ENCODE measurements at places on chromosomes 13 and 19.
A peak's percentile ranks its signal among the peaks of the same experiment; 100 is the strongest.

DNA sequence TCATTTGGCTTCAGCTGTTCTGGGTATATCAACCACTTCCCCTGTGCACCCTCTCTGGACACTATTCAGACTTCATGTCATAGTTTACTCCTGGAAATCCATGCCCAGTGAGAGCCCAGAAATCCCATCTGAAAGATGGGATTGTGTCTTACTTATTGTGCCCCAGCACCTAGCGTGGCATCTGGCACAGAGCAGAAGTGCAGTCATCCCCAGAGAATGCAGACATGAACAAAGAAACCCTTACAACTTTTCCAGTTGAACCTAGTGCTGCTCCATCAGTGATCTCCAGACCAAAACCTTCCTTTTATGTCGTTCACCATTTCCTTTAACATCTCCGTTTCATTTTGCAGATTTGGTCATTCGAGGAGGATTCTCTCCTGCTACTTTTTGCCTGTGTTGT lies 60.6 kb downstream of the MBNL2 start:
- no peak for DNase-seq

GRCh38 chr13:48994706-48995105 lies 19.0 kb downstream of the FNDC3A start:
- DNase-seq = no peak

GRCh38 chr13:94613051-94613450 lies 11.4 kb downstream of the GPR180 start:
- DNase-seq = no peak

- no peak for DNase-seq
Observed at GRCh38 chr19:7901337-7901736, 2.3 kb upstream of the MAP2K7 start.

- DNase-seq = no peak
Observed at GRCh38 chr13:33032037-33032625, 15.9 kb downstream of the KL start.

DNA sequence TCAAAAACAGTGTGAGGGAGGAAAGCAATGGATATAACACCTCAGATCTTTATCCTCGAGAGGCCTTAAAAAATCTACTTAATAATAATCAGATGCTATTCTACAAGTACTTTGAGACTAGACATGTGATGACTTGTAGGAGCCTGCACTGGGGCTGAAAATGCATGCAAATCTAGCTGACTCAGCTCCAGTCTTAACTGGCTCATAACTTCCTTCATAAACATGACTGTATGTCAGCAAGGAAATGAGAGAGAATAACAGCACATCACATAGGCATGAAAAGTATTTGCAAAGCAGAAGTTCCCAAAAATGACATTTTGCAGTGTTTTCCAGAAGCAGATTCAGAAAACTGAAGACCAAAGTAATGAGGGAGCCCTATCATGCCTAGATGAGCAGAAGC lies 38.1 kb downstream of the PSG5 start:
- no peak for DNase-seq

- no peak for DNase-seq
Observed at GRCh38 chr13:109233293-109233692, 553.1 kb downstream of the IRS2 start.

- peak; percentile 60 for DNase-seq
Observed at GRCh38 chr13:27830010-27830409, 37.7 kb downstream of the GSX1 start.

DNA sequence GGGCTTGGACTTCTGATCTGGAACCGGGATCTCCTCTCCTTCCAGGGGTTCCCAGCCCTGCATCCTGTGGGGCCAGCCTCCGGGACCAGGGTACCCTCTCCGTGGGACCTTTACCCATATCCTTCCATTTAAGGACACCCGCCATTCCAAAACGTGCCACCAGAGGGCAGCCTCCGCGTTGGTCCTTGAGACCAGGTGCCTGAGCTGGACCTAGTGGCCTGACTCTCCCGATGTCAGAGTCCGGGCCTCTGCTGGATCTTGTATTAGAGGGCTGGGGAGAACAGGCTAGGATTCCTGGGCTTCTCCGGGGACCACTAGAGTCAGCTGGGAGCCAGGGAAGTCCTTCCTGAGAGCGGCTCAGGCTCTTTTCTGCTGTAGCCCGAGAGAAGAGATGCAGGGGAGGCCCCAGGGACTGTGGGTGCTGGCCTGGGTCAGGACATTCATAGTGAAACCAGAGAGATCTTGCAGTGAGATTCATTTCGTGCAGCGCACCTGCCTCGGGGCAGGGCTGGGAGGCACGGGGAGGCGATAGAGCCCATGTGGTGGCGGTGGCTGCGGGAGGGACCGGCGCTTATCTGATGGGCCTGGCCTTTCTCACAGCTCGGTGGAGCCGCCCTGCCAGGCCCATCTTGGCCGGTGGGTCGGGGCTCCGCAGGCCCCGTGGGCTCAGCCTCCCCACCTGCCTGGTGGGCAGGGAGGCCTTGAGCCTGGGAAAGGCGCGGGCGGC lies 9.8 kb upstream of the SLC7A10 start:
- peak; percentile 80 for DNase-seq

DNA sequence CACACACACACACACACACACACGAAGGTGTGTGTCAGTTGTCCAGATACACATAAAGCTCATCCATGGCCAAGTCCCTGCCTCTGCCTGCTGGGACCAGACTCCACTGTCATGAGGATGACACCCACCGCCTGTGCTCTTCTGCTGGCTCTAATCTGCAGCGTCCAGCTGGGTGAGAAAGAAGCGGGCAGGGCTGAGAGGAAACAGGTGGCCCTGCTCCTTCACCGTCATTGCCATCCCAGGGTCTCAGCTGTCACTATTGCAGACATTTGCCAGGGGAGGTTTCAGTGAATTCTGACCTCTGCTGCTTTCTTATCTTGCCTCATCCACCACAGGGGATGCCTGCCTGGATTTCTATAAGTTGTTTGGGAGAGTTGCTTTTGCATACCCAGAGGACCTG lies 31.4 kb downstream of the SCGB2B2 start:
- DNase-seq = no peak

- DNase-seq = no peak
Observed at GRCh38 chr19:51572908-51573307, 1.8 kb downstream of the ZNF175 start.

GRCh38 chr19:30667227-30667626 lies 295.0 kb downstream of the ZNF536 start:
- no peak for DNase-seq

DNA sequence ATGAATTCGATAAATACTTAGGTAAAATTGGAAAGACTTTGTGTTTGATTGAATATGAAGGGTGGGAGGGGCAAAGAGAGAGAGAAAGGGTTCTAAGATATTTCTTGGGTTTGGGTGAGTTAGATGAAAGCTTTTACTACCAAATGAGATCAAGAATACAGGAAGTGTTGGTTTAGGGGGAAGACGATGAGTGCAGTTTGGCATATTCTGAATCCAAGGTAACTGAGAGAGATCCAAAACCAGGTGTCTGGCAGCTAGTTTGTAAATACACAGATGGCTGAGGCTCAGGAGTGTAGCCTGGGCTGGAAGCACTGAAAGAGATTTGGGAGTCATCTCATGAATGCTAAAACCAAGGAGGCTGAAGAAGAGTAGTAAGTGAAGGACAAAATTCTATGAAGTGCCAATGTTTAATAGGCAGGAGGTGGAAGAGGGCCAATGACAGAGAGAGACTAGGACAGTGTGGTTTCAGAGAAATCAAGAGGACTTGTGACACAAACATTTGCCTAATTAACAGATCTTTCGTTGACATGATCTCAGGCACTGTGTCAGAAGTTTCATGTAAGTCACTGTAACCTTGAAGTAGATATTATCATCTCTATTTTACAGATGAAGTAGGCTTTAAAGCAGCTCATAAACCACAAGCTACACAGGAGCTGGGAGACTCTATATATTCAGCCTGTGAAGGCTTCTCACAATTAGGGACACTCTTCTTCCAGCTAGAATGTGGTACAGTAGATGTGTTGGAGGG lies 70.2 kb upstream of the ZDHHC20 start:
- DNase-seq = no peak

- no peak for DNase-seq
Observed at GRCh38 chr13:81568824-81569223, 1227.9 kb upstream of the SPRY2 start.

DNA sequence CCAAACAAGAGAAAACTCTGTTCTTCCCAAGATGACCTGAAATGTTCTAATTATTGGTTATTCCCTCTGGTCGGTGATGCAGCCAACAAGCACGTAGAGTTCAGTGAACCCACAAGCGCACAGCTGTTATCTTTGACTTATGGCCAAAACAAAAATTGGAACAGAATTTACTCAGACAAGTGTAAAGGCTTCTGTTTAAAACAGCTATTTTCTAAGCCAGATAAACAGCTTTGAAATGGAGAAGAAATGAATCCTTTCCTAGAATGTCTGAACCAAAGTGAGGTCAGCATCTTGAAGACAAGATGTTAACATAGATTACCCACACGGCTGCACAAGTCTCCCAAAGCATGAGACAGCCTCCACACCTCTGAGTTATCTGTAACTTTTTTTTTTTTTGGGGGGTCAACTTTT lies 669.2 kb downstream of the DIAPH3 start:
- DNase-seq = no peak

- no peak for DNase-seq
Observed at GRCh38 chr13:39353988-39354387, 249.0 kb downstream of the LHFPL6 start.

DNA sequence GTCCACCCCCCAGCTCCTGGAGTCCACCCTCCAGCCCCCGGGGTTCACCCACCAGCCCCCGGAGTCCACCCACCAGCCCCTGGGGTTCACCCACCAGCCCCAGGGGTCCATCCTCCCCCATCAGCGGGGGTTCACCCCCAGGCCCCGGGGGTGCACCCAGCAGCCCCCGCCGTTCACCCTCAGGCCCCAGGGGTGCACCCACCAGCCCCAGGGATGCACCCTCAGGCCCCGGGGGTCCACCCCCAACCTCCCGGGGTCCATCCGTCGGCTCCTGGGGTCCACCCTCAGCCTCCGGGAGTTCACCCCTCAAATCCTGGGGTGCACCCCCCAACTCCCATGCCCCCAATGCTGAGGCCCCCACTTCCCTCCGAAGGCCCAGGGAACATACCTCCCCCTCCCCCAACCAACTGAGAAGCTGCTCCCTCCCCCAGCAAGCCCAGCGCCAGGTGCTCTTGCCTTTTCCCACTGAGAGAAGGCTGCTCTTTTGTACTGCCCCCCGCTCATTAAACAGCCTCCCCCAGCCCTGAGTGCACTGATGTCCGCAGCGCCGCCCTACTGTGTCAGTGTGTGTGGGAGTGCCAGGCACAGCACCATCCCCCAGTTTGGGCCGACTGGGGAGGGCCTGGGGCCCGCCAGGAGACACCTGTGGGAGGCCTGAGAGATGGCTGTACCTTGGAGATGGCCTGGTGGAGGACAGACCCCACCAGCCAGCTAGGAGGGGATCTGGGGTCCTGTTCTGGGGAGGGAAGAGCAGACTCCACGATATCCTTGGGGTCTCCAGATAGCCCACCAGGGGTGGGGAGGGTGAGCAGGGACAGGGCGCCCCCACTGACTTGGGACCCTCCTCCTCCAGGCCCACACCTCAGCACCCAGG lies 750 bp upstream of the AMH start:
- DNase-seq = no peak

DNA sequence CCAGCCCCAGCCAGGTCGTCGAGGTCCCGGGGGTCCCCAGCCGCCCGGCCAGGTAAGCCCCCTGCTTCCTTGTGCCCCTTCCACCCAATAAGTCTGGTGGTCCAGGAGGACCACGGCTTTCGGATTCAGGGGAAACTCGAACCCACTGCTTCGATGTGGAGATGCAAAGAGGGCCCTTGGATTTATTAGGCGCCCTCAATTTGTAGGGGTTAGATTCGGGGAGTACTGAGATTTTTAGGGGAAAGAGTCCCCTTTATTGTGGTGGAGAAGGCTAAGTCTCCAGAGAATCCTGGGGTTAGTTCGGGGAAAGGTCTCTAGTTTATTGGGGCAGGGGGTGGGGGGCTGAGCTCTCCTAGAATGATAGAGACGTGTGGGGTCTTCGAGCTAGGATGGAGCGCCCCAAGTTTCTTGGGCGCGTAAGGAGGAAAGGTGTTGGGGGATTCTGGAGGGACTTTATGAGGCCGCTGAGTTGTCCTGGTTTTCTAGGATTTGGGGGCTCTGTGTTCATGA lies 3.8 kb upstream of the LTBP4 start:
- DNase-seq = no peak

GRCh38 chr13:66536746-66537145 lies 693.4 kb downstream of the PCDH9 start:
- no peak for DNase-seq

Data from activated CD8-positive, alpha-beta memory T cell treated with anti-CD3 and anti-CD28 coated beads, Interleukin-2, amount 50 U/mL, for 4 hours (primary cell).